ENCODE measurements at places on chromosomes 3 and 15.

GRCh38 chr15:45133561-45133920, 3.7 kb downstream of the DUOX1 start:
- DNase-seq: no peak

GRCh38 chr3:30258426-30259392, 347.7 kb upstream of the TGFBR2 start:
- DNase-seq: no peak

- DNase-seq: no peak
These were observed 6.4 kb downstream of the C3orf52 start for GRCh38 chr3:112092496-112093179.

GRCh38 chr15:95957861-95958260, 372.6 kb upstream of the NR2F2 start:
- no peak for DNase-seq
